ENCODE measurements at places on chromosomes 3 and 15. TPM values are rescaled to one million over a fixed set of nuclear protein-coding genes. Genes with fewer than 3 reads are reported as not detected.
A peak's percentile ranks its signal among the peaks of the same experiment; 100 is the strongest.

DNA sequence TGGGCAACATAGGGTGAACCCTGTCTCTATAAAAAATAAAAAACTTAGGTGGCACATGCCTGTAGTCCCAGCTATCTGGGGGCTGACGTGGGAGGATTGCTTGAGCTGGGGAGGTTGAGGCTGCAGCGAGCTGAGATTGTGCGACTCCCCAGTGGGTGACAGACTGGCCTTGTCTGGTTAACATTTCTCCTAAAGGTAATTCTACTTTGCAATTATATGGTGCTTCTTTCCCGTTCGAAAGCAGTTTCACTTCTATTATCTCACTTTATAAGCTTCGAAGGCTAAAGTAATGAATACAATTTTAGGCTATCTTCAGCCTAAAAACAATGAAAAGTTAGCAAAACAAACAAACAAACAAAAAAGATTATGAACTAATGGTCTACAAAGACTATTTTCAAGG, 35.3 kb downstream of the COMMD2 start:
- no peak overlapping the region for H3K4me3 ChIP-seq
- H3K27me3 ChIP-seq = no peaks in the 10 kb centered on the region
- peaks cover 2% of the 10 kb centered on the region for H3K4me1 ChIP-seq

- peak overlapping the region; percentile 92 for H3K4me3 ChIP-seq
- H3K36me3 ChIP-seq = no peaks in the 10 kb centered on the region
- H3K27me3 ChIP-seq = no peaks in the 10 kb centered on the region
- H3K27ac ChIP-seq = peak overlapping the region; percentile 99
- peaks cover 28% of the 10 kb centered on the region for H3K4me1 ChIP-seq
- DNase-seq = peak; percentile 48
Observed at GRCh38 chr3:195908694-195909581, 587 bp upstream of the TNK2 start.

GRCh38 chr3:192916371-192917027, 1.2 kb downstream of the MB21D2 start:
- peak; percentile 27 for DNase-seq
- peaks cover 45% of the 10 kb centered on the region for H3K27me3 ChIP-seq
- peaks cover 49% of the 10 kb centered on the region for H3K4me1 ChIP-seq
- peak overlapping the region; percentile 89 for H3K4me3 ChIP-seq
- H3K27ac ChIP-seq = peak overlapping the region; percentile 91

- no peaks in the 10 kb centered on the region for H3K4me1 ChIP-seq
- no peak for DNase-seq
- peaks cover 5% of the 10 kb centered on the region for H3K27me3 ChIP-seq
- no peak overlapping the region for H3K27ac ChIP-seq
Observed at GRCh38 chr3:22377421-22377820, 626.4 kb upstream of the ZNF385D start.

DNA sequence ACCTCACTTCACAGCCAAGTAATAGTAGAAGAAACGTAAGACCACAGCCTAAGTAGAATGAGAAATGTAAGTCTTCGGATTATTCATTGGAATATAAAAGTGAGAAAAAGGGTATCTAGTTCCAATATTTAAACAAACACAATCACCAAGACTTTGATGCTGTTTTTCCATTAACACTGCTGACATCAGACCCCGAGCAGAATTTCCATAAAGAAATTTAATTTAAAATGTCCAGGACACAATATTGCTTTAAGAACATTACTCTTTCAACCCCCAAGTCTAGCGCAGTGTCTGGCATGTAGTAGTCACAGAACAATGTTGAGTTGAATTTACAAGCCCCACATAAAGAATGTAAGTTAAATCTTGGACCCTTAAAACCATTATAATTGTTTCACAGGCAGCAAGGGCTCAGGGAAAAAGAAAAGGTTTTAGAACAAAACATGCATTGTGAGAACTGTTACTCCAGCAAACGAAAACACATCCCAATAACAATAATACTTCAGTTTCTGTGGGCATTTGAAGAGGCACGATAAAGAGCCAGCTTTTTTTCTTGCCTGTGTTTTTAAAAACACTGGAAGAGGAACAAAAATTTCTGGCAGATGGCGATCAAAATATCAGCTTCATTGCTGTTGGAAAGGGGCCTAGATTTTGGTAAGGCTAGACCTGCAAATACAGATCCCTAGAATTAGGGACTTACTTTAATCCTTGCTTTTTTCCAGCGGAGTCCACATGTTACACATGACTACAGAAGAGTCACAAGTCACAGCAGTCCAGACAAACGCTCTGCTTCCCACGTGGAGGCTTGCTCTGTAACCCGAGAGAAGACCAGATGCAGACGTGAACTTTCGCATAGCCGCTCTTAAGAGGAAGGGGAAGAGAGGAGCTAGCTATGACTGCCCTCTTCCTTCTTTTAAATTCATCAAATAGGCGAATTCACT, 77.9 kb upstream of the IGSF10 start:
- H3K4me1 ChIP-seq = no peaks in the 10 kb centered on the region
- H3K4me3 ChIP-seq = no peak overlapping the region
- DNase-seq = no peak

DNA sequence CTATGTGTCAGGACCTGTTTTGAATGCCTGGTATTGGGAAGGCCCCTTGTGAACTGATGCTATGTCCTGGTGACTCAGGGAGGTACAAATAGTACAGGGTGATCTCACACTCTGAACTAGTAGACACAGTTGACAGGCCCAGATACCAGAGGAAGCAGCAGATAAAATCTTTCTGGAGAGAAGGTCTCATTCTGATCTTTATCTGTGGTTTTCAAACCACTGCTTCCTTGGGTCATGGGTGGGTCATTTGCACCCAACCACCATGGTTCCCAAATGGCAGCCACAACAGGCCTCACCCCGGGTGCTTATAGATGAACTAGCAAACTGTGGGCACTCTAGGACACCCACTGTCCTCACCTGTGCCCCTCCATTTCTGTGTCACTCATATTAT, 43.4 kb downstream of the PXYLP1 start:
- H3K27me3 ChIP-seq = no peaks in the 10 kb centered on the region
- peaks cover 5% of the 10 kb centered on the region for H3K36me3 ChIP-seq
- no peak overlapping the region for H3K4me3 ChIP-seq
- H3K4me1 ChIP-seq = peaks cover 33% of the 10 kb centered on the region
- peak; percentile 51 for DNase-seq

- no peaks in the 10 kb centered on the region for H3K4me1 ChIP-seq
- no peak overlapping the region for H3K4me3 ChIP-seq
- DNase-seq = no peak
- H3K27ac ChIP-seq = no peak overlapping the region
- no peaks in the 10 kb centered on the region for H3K27me3 ChIP-seq
Observed at GRCh38 chr3:101972430-101973162, 123.3 kb downstream of the NFKBIZ start.

- no peaks in the 10 kb centered on the region for H3K4me1 ChIP-seq
- H3K36me3 ChIP-seq = no peaks in the 10 kb centered on the region
- DNase-seq = no peak
- H3K4me3 ChIP-seq = no peak overlapping the region
- H3K27me3 ChIP-seq = no peaks in the 10 kb centered on the region
Observed at GRCh38 chr3:129360171-129360611, 68.2 kb downstream of the EFCAB12 start.

DNA sequence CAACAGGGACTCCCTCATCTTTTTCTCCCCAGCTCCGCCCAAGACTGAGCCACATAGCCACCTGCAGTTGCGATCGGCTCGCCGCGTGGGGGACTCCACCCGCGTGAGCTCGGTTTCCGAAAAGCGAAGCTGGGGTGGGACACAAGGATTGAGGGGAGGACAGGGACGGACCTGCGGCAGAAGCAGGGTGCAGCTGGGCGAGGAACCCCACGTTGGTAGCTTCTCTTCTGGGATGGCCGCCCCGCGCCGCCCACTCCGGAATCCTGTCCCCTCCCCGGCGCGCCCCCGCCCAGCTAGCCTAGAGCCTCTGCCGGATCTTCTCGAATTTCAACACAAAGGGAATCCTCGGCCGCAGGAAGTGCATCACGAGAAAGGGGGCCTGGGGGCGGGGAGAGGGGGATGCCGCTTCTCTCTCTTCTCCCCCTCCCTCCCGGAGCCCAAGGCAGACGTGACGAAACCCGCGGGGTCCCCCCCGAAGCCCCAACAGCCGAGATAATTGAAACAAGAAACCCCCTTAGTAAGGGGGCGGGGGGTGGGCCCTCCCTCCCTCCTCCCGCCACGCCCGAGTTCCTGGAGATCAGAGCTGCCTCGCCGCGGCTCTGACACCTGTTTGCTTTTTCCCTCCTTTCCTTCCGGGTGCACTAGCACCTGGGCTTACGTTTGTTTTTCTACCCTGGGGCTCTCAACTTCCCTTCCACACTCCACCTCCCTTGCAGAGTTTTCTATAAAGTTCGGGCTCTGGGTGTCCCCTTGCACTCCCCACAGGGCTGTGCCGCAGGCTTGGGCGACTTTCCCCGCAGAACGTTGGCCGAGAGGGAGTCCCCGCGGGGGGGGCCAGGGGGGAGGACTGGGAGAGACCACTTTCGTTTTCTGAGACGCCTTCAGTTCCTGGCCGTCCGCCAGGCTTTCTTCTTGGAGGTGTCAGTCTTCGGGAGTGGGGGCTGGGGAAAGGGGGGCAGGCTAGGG, 1.3 kb upstream of the KCNH8 start:
- no peaks in the 10 kb centered on the region for H3K36me3 ChIP-seq
- H3K27me3 ChIP-seq = peaks cover 14% of the 10 kb centered on the region
- peak; percentile 69 for DNase-seq
- H3K4me3 ChIP-seq = peak overlapping the region; percentile 76
- no peak overlapping the region for H3K27ac ChIP-seq

- no peak overlapping the region for H3K4me3 ChIP-seq
- peak; percentile 31 for DNase-seq
- peaks cover 5% of the 10 kb centered on the region for H3K36me3 ChIP-seq
- no peaks in the 10 kb centered on the region for H3K27me3 ChIP-seq
- H3K4me1 ChIP-seq = peaks cover 32% of the 10 kb centered on the region
- H3K27ac ChIP-seq = no peak overlapping the region
Observed at GRCh38 chr15:31455499-31455898, 128.9 kb downstream of the KLF13 start.

- H3K27ac ChIP-seq = no peak overlapping the region
- peaks cover 2% of the 10 kb centered on the region for H3K4me1 ChIP-seq
- no peaks in the 10 kb centered on the region for H3K36me3 ChIP-seq
- peaks cover 25% of the 10 kb centered on the region for H3K27me3 ChIP-seq
Observed at GRCh38 chr3:170632780-170633179, 46.9 kb upstream of the SLC7A14 start.

DNA sequence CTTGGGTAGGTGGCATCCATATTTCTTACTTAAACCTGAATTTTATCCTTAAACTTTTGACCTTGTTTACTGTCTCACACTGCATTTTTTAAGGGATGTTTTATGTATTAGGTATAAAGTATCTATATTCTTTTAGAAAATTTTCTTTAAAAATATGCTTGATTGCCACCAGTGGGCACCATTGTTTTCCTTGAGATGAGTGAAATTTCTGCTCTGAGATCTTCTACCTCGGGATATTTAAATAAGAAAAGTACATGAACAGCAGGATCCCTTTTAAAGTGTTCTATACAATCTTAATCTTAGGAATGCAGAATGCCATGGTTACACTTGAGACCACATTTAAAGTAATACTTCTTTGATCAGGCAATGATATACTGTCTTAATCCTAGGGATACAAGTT, 108.7 kb downstream of the SLMAP start:
- no peak overlapping the region for H3K27ac ChIP-seq
- H3K4me3 ChIP-seq = no peak overlapping the region
- H3K4me1 ChIP-seq = no peaks in the 10 kb centered on the region
- no peaks in the 10 kb centered on the region for H3K27me3 ChIP-seq

DNA sequence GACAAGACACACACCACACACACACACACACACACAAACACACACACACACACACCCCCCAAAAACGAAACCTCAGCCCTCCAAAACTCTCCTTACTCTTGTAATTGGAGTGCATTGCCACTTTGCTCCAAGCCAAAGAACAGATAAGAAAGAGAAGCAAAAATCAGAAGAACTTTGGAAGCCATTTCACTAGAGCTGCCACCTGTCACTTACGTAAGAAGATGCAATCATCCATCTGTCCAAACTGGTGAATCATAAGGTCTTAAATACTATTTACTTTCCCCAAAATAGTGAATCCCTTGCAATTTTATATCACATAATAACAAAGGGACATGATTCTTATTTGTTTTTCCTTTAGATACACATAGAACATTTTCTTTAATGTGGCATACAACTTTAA, 285.4 kb downstream of the ZBTB20 start:
- no peaks in the 10 kb centered on the region for H3K36me3 ChIP-seq
- peaks cover 25% of the 10 kb centered on the region for H3K4me1 ChIP-seq
- H3K27ac ChIP-seq = no peak overlapping the region
- H3K4me3 ChIP-seq = no peak overlapping the region

- no peaks in the 10 kb centered on the region for H3K27me3 ChIP-seq
- no peak overlapping the region for H3K27ac ChIP-seq
- no peak overlapping the region for H3K4me3 ChIP-seq
- H3K4me1 ChIP-seq = no peaks in the 10 kb centered on the region
Observed at GRCh38 chr15:94380798-94381197, 149.4 kb downstream of the MCTP2 start.

GRCh38 chr3:172707967-172708366, 2.9 kb downstream of the NCEH1 start:
- no peak overlapping the region for H3K27ac ChIP-seq
- DNase-seq = no peak
- H3K36me3 ChIP-seq = no peaks in the 10 kb centered on the region
- no peak overlapping the region for H3K4me3 ChIP-seq
- H3K4me1 ChIP-seq = peaks cover 19% of the 10 kb centered on the region

DNA sequence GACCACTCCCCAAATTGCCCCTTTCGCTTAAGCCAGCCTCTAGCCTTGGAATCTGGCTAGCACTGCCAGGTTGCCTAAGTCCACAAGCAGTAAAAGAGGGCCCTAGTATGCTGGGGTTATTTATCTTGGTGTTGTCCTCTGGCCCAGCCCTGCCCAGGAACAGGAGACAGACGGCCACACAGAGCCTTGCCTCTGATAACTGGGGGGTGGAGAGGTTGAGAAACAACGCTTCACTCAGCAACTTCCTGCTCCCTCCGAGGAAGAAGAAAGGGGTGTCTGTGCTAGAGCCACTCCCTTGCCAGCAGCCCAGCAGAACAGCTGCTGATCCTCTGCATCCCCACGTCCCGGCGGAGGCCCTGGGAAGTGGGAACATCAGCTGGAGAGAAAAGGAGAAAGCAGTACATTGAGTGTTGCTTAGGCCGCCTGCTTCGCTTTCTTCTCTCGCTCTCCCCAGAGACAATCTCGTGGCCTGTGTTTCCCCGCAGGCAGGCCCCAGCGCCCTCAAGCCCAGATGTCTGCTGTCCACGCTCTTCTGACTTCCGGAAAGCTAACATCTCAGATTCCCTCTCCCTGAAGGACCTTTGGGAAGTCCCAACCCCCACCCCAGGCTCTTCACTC, 22.6 kb upstream of the C3orf70 start:
- H3K4me3 ChIP-seq = no peak overlapping the region
- no peak for DNase-seq
- peaks cover 6% of the 10 kb centered on the region for H3K27me3 ChIP-seq
- no peaks in the 10 kb centered on the region for H3K4me1 ChIP-seq
- no peak overlapping the region for H3K27ac ChIP-seq

The MUC13 gene
- total RNA-seq = not detected

The CFAP20DC gene
- total RNA-seq = 2.4 TPM

The HCN4 gene
- total RNA-seq = not detected

The DENND4A gene
- 39.9 TPM for total RNA-seq

The FILIP1L gene
- total RNA-seq = 0.10 TPM

The DAZL gene
- not detected for total RNA-seq

Measured in activated CD4-positive, alpha-beta memory T cell treated with anti-CD3 and anti-CD28 coated beads for 36 hours (primary cell).